ENCODE measurements at places on chromosomes 3 and 15.

GRCh38 chr3:14188041-14188754 is 9.6 kb downstream of the LSM3 start:
- no peak for DNase-seq

- DNase-seq, result no peak
Observed at GRCh38 chr3:30233913-30234646, 372.3 kb upstream of the TGFBR2 start.

GRCh38 chr3:174330303-174330702 is 528.8 kb upstream of the NAALADL2 start:
- DNase-seq, result no peak

GRCh38 chr3:151794080-151794479 is 19.8 kb upstream of the AADAC start:
- no peak for DNase-seq

DNA sequence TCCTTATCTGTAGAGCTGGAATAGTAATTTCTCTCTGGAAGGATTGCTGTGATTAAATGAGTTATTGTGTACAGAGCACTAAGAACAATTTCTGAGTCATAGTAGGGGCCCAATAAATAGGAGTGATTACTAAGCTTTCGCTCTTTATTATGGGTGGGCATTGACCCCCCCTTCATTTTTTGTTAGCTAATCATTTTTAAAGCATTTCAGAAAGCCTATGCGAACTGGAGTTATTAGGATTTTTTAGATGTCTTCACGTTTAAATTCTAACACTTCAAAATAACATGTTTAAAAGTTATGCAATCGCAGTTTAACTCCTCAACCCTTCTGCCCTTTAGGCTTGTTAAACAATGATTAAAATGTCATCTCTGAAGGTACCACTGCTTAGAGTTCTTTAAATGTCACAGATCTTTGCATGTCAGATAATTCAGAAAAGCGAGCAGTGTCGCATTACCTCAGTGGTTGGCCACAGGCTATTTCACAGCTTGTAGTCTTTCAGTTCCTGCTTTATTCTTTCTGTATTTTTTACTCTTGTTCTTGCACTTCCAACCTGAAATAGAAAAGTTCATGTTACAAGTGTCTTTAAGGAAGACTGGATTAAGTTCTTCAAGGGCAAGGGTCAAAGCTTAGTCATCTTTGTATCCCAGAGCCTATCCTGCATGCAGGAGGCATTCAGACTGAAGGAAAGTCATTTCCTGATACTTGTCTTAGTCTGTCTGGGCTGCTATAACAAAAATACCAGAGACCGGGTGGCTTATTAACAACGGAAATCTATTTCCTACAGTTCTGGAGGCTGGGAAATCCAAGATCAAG is 102.9 kb downstream of the FNDC3B start:
- DNase-seq, result no peak

- DNase-seq, result no peak
Observed at GRCh38 chr3:37254316-37254715, 79.9 kb upstream of the LRRFIP2 start.

- DNase-seq, result no peak
Observed at GRCh38 chr3:149967086-149967685, 3.5 kb downstream of the PFN2 start.

DNA sequence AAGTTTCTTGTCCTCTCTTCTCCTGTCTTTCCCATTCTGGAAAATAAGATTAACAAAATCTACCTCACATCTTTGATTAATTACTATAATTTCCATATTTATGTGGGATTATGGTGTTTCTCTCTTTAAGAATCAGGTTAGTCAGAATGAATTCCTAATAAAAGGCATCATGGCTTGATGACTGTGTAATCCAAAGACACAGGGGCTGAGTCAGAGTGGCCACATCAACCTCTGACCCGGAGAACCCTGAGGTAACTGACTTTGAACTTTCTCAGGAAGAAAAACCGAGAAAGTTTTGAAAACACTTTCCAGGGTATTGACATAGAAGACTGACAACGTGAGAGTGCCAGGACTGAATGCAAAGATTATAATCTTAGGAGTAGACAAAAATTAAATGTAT is 170.3 kb upstream of the MCTP2 start:
- no peak for DNase-seq

GRCh38 chr3:18024715-18025114 is 282.3 kb upstream of the TBC1D5 start:
- DNase-seq, result no peak

DNA sequence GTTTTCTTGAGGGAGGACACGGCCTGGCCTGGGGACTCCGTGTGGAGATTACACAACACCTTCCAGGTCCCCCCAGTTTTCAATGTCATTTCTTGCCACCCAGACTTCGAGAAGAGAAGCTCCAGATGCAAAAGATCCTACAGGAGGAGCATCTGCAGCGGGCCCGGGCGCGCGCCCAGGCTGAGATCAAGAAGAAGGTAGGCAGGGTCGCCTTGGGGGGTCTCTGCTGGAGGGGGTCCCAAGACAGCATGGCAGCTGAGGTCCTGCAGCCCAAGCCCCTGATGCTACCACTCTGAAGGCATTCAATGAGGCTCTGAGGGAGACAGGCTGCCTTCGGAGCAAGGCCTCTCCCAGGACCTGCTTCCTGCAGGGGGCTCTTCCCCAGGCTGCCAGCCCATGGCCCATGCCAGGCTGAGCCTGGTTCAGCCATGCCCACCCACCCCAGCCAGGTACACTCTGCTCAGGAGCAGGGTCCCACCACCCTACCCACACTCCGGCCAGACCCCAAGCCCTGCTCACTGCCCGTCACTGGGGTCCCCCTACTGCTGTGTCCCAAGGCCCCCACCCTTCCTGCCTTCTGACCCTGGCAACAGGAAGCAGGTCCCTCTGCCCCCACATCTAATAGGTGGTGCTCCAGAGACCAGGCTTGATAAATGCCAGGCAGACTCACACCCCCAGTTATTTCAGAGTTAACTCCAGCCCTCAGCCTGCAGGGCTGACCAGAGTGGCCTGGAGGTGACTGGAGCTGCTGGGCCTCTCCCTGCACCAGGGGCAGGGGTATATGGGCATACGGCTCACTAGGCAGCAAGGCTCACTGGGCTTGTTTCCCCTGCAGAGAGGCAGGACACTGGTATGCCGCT is 40.0 kb downstream of the ZXDC start:
- DNase-seq, result peak; percentile 10
